ENCODE measurements at places on chromosomes 13 and 19.

DNA sequence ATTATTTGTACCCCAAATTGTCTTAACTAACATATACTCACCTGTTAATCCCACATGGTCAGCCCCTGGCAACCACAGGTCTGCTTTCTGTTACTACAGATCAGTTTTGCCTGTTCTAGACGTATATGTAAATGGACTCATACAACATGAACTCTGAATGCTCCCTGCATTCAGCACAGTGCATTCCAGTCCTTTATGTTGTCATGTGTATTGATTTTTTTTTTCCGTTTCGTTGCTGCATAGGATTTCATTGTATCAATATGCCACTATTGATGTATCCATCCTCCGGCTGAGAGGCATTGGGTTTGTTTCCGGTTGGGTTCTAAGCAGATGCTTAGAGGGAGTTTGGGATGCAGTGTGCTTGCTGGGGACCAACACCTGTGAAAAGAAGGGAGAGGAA is 36.1 kb upstream of the TNFRSF19 start:
- no peak for DNase-seq

DNA sequence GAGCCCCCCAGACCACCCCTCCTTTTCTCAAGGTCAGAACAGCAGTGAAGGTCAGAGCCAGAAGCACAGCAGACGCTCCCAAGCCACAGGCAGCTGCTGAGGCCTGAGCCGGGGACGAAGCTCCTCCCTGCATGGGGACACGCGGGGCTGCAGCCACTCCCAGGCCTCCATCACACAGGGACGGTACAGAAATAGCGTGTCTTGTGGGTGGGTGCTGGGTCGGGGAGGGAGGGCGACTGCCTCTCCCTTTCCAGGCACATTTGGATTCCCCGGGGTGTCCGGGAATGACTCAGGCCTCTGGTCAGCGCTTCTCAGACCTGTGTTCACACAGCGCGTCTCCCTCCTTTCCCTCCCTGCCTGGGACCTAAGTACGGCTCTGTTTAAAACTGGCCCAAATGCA is 33.2 kb downstream of the RASA3 start:
- DNase-seq: peak; percentile 53

GRCh38 chr19:22882797-22883196 is 50.7 kb downstream of the ZNF723 start:
- no peak for DNase-seq

DNA sequence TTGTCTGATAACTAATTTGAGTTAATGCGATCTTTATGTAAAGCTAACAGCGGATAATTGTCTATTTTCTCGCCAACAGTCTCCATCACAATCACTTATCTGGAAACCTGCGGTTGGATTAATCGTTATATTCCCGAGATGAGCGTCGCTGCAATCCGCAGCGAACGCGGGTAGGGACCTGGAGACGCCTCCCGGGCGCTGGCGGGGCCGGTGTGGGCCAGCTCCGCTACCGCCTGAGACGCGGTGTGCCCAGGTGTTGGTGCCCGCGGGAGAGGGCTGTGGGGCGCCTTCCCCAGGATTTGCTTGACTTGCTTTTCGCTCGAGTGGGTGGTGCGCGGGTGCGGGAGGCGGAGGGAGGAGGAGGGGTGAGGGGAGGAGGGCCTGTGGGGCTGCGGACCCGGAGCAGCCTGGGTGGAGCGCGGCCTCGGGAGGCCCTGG is 38.3 kb downstream of the SOX1 start:
- no peak for DNase-seq

DNA sequence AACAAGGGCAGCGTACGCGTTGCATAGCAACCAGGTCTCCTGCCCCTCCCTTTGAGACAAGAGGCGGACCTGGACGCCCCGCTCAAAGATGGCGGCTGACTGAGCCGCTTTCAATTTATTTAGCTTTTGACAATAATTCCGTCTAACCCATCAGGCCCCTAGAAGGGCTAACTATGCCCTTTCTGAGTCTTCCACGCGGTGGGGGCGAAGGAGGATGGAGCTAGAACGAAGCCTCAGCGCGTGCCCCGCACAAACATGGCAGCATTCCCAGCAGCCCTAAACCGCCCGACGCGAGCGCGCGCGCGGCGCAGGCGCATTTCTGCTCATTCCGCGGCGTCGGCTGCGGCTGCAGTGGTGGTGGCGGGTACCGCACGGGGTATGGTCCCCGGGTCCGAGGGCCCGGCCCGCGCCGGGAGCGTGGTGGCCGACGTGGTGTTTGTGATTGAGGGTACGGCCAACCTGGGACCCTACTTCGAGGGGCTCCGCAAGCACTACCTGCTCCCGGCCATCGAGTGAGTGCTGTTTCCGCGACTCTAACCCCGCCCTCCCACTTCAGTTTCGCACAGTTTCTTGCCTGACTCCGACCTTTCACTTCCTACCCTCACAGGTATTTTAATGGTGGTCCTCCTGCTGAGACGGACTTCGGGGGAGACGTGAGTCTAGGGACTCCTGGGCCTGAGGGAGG is at the start of gene MED25:
Gene MED25 (plus strand): TSS at position 326 of the 685 bp plus-strand sequence. CDS start 53 bp downstream, at position 379.
- peak; percentile 85 for DNase-seq

GRCh38 chr19:52336791-52337381 is 843 bp downstream of the ZNF610 start:
- no peak for DNase-seq

GRCh38 chr19:47274891-47275761 is 441 bp downstream of the INAFM1 start:
- DNase-seq: no peak

DNA sequence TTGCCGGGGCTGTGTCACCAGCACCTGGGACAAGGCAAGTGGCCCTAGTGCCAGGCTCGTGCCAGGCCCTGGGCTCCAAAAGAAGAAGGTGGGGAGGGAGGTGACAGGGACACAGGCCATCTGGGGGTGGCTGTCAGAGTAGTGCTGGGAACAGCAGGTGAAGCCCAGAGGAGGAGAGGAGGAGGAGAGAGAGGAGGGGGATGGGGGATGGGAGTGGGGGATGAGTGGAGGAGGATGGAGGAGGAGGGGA is 18.7 kb downstream of the LSM4 start:
- DNase-seq: peak; percentile 44

GRCh38 chr13:44932850-44933251 is 56.4 kb downstream of the NUFIP1 start:
- DNase-seq: no peak

DNA sequence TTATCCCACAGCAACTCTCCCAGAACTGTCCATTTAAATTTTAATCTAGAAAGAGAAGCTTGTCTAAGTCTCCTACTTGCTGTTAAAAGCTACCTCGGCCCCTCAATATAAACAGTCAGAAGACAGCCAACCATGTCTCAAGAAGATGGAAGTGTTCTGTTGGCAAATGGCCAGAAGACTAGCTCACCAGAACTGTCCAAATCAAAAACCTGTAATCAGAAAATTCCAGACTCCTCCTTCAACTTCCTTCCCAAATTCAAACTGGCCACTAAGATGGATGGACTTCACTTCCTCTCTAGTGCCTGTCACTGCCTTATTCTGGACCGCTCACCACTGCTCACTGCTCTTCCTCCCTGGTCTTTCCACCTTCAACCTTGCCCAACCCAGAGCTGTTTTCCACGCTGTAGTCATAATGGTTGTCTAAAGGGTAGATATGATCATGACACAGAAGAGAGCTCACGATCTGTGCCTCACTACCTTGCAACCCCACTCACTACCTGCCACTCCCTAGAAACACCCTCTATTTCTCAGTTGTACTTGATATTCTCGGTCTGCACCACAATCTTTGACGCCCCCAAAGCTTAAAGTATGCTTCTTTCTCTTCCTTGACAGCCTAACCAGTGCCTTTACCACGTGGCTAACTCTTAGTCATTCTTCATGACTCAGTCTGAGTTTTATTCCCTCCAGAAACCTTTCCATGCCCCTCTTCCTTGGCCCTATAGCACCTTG is 9.2 kb downstream of the FGF14 start:
- DNase-seq: peak; percentile 60

DNA sequence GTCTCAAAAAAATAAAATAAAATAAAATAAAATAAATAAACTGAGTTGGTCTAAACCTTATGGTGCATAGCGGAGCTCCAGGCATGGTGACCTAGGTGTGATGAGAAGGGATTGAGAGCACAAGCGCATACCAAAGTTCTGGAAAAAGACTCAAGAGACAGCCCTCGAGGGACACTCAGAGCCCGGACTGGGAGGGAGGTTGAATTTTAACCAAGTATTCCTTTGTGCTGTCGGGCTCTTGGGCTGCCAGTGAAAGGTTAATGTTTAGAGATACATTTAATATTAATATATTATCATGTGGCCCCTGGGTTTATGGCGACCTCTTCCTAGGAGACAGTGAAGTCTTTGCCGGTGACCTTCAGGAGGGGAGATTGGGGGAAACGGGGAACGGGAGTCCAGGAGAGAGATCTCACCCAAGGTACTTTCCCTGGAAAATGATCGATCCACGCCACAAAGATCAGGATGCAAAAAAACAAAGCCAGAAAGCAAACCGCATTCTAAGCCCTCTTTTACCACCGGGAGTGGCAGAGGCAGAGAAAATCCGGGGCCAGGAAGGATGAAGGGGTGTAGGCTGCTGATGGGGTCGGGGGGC is 1.6 kb downstream of the FUT6 start:
- no peak for DNase-seq

GRCh38 chr19:49812997-49813861 is at the start of gene FUZ:
TSS of gene FUZ (minus strand) at chr19:49813292. CDS start at chr19:49813106, 186 bp downstream.
- peak; percentile 99 for DNase-seq

DNA sequence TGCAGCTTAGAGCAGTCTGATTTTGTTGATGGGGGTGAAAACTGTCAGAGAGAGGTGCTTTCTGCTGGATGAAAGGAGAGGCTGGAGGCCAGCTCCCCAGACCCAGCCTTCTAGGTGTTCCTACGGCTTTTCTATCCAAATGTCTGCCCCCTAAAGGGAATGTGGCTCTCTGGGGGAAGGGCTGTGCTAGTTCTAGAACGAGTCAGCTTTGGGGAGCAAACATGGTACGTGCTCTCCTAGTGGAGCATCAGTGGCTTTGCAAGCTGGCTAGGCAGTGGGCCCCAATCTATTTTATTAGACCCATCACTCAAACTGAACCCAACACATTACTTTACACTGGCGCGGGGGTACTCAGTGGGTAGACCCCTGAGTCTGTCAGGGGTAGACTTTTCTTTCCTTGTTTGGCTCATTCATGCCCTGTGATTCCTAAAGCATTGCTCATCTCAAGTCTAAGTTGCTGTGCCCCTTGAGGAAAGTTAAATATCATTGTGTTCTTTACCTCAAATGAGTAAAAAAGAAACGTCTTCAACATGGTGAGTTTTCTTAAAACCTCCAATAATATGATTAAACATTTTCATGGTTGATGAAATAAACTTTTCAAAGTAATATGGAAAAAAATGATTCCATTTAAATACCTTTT is 254.9 kb downstream of the DLEU7 start:
- DNase-seq: no peak

DNA sequence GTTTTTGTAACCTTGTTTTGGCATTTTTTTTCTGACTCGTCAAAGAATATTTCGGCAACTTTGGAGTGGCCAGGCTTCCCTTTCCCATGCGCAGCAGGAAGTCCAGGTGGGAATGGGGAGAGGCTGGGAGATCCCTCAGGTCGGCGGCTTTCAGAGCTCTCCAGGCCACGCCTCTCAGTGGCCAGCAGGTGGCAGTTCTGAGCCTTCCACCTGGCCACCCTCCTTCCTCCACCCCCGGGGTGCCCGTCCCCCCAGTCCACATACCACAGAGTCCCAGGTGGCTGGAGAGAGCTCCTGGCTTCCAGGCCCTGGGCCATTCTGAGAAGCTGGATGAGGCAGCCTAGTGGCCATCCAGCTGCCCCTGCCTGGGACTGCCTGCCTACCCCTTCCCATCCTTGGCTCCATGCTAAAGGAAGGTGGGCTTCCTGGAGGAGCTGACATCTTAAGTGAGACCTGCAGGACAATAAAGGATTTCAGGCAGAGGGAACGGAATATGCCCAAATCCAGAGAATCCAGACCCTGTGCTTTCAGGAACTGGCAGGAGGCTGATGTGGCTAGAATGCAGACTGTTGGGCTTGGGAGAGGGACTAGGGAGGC is 46.3 kb downstream of the CCNE1 start:
- DNase-seq: no peak

GRCh38 chr13:23752111-23753001 is 136.8 kb downstream of the MIPEP start:
- DNase-seq: no peak

GRCh38 chr13:48978942-48979601 is 3.4 kb downstream of the FNDC3A start:
- DNase-seq: no peak

GRCh38 chr13:42047561-42048341 is 697 bp upstream of the DGKH start:
- peak; percentile 59 for DNase-seq

DNA sequence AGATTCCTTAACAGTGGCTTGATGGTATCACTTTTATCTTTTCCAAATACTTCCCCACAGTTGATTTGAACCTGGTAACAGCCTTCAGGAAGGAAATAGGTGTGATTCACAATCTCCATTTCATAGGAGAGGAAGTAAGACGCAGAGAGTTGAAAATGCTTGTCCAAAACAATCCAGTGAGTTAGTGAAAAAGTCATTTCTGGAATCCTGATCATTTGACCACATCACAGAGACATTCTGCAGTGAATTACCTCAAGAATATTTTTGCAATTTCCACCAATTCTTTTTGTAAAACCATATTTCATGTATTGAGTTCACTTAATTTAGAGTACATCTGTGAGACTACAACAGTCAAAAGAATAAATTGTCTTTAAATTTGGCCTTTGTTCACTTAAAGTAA is 292.8 kb downstream of the DCLK1 start:
- DNase-seq: no peak

- DNase-seq: no peak
Observed at GRCh38 chr13:35714588-35715377, 238.3 kb upstream of the MAB21L1 start.

GRCh38 chr13:98243929-98244272 is 66.8 kb upstream of the RNF113B start:
- DNase-seq: no peak

GRCh38 chr13:46535825-46536224 is 17.1 kb upstream of the LRCH1 start:
- no peak for DNase-seq

DNA sequence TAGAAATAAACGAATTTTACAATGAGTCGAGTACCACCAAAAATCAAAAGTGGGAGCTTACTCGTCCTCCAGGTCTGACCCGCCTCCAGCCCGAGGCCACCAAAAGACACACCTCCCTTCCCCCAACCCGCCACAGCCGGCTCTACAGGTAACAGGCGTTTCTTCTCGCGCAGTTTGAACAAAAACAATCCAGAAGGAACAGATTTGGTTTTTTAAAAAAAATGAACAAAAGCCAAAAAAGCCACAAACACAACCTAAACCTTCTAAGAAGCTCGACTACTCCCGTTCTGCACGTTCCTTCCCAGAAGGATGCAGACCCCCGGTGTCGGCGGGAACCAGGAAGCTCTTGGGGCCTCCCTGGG is 671 bp downstream of the ZDHHC20 start:
- peak; percentile 28 for DNase-seq

DNA sequence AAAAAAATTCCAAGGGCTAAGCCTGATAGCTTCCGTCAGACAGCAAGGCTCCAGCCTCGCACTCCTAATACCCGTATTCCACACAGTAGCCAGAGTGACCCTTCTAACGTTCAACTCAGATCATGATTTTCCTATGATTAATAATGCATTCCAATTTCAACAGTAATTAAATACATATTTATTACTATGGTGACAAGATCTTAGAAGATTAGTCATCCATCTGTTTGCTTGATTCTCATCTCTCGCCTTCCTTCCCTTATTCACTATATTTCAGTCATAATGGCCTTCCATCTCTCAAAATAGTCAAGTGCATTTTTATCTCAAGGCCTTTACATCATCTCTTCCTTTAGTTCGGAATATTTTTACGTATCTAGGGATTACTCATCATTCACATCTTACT is 621.2 kb upstream of the SPRY2 start:
- DNase-seq: no peak

GRCh38 chr13:110524541-110525257 is 36.8 kb downstream of the RAB20 start:
- no peak for DNase-seq

- no peak for DNase-seq
Observed at GRCh38 chr19:18484992-18485391, 36.9 kb downstream of the ELL start.
